ENCODE measurements at places on chromosomes 16 and 17.
A peak's percentile ranks its signal among the peaks of the same experiment; 100 is the strongest.

- DNase-seq = no peak
These were observed 18.2 kb upstream of the KRT20 start for GRCh38 chr17:40903129-40903847.

DNA sequence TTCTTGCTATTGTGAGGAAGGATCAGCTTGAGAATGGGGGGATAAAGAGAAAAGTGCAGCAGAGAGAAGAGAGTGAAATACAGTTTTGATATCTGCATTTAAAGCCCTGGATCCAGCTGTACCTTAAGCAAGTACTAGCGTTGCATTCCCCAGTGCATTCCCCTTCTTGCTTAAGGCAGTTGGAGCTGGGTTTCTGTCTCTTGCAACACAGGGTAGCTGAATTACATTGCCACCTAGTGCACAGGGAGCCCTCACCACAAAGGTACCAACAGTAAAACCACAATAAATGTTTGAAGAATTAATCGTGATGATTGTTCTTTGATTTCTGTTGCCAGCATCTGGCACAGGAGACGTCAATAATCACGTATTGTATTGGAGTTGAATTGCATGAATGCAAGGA is 588.7 kb downstream of the RBFOX1 start:
- DNase-seq = no peak

DNA sequence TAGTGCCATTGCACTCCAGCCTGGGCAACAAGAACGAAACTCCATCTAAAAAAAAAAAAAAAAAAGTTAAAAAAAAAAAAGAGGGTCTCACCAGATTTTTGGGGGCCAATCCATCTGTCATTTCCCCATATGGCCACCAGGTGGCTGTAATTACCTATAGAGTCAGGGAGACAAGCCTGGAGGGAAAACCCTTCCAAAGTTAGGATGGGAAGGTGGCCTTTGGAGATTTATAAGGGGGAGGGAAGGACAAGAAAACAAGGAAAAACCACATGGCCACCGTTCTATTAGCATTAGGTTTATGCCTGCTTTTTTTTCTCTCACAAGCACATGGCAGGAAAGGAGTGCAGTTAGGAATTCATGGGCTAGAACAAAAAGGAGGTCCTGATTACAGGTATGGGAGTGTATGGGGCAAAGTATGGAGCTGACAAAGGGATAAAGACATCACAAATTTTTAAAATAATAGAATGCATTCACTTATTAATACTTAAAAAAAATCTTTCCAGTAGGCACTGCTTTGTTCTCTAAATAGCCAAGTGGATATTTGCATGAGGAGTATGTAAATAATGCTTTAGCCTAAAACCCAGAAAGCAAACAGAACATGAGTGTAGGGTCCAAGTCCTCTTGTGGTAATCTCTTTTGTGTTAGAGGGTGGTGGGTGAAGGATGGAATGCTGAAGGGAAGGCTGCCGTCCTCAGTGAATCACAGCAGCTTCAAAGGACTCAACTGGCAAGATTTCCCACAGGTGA is 5.1 kb downstream of the CYB5D1 start:
- DNase-seq = peak; percentile 67

DNA sequence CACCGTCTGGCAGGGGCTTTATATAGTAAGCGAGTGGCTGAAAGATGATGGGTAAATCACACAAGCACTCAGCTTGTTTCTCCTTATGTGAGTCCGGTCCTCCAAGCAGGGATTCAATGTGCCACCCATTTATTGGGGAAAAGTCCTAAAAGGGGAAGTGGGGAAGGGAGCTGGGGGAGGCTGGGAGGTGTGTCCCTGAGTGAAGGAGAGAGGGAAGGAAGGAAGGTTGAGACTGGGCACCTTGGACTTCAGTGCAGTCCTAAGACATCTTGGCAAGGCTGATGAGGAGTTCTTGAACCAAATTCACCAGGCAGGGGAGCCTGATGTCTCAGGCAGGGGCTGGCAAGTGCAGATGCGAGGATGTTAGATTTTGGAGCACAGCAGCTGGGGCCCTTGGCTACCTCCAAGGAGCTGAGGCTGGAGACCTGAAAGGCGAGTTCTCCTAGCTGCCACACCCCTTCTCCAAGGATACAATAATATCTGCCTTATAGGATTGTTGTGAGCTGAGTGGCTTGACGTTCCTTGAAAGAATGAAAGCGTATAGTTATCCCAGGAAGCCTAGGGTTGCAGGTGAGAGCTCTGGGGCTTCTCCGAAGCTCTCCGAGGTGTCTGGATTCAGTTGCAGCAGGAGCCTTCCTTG is 23.0 kb upstream of the CYLD start:
- DNase-seq = no peak

- DNase-seq = no peak
These were observed 13.8 kb downstream of the JUP start for GRCh38 chr17:41772586-41773189.

GRCh38 chr17:332558-333322 is 19.9 kb downstream of the RPH3AL start:
- no peak for DNase-seq

DNA sequence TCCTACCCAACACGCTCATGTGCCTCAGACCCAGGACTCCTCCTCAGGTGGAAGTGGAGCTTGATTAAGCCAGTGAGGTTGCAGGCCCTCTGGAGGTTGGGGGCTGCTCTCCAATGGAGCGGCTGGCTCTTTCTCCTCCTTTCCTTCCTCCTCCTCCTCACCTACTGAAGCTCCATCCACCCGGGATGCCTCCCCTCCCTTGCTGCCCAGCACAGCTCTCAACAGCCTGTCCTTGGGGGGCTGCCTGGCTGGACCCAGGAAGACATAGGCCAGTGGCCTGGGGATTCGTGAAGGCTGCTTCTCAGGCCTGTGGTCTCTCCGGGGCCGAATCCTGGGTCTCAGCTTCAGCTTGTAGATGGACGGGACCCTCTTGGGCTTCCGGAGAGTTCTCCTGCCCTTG is 8.2 kb downstream of the GAS2L2 start:
- no peak for DNase-seq

DNA sequence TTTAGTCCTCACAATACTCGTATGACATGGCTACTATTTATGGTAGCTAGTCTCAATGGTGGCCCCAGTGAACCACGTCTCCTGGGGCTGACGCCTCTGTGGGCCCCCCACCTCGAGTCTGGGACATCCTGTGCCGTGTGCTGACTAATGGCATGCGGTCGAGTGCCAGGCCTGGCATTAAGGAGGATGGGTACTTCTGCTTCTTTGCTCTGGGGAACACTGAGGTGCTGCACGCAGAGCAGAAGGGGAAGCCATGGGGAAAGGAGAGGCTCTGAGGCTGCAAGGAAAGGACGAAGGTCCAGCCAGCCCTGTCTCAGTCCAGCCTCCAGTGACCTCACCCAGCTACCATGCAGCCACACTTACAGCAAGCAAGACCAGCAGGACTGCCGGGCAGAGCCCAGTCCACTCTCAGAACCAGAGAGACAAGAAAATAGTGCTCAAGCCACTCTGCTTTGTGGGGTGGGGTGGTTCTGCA is 5.7 kb upstream of the MPRIP start:
- DNase-seq = no peak

GRCh38 chr17:57869617-57870282 is 19.9 kb upstream of the MRPS23 start:
- no peak for DNase-seq

DNA sequence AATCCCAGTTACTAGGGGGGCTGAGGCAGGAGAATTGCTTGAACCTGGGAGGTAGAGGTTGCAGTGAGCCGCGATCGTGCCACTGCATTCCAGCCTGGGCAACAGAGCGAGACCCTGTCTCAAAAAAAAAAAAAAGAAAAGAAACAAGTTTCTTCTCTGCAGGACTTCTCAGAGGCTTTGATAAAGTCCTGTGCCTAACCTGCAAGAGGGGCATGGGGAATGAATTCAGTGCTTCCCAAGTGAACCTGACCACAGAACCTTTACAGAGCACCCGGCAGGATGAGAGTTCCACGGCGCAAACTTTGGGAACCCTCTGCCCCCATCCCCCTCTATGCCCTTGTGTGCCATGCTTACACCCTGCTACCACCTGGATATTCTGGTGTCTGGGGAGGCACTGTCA is 17.9 kb downstream of the ITGB4 start:
- no peak for DNase-seq

GRCh38 chr16:57257455-57258070 is 12.5 kb downstream of the ARL2BP start:
- no peak for DNase-seq

DNA sequence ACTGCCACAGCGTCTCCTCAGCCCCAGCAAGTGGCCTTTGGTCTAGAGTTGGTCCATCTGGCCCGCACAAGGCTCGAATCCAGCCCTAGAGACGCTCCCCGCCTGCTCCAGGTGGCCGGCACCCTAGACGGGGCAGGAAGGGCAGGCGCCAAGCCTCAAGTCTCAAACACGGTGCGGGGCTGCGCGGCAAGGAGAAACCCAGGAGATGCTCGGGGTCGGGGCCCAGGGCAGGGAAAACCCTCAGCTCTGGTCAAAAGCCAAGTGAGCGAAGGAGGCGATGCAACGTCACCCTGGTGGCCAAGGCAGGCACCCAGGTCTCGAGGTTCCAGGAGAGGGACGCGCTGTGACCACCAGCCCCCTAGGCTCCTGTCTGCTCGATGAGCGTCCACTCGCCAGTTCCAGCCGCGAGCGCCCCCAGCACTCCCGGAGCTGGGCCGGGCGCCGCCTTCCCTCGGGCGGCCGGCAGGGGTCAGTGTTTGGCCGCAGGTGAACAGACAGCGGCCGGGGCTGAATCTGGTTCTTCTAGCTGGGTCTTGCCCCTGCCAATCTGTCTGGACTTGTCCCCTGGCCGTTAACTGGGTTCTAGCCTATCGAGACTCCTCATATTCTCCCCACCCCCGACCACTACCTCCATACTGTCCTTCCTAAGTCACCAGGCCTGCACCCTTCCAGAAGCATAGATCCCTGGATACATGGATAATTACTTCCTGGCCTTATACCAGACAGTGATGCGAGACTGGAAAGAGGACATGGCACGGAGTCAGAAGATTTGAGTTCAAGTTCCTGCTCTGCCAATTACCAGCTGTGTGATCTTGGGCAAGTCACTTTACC is 44.0 kb downstream of the PRAC1 start:
- DNase-seq = peak; percentile 59

GRCh38 chr17:82330322-82331239 is 3.0 kb downstream of the SECTM1 start:
- no peak for DNase-seq

DNA sequence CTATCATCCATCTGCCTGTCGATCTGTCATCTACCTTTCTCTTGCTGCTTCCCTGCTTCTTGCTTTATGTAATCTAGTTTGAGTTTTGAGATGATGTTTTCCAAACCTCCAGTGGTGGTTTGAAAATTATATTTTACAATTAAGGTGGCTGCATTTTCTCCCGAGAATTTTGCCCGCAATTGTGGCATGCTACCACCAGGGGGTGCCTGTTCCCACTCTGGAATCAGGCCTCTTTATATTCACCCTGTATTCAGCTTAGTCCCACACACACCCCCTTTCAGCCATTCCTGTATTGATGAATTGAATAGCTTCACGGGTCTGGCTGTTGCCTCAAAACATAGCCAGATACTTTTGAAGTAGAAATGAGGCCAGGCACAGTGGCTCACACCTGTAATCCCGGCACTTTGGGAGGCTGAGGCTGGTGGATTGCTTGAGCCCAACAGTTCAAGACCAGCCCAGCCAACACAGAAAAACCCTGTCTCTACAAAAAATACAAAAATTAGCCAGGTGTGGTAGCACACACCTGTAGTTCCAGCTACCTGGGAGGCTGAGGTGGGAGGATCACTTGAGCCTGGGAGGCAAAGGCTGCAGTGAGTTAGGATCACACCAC is 3.2 kb downstream of the PRSS22 start:
- DNase-seq = no peak

- DNase-seq = no peak
These were observed 42.2 kb upstream of the CORO6 start for GRCh38 chr17:29664743-29665480.

DNA sequence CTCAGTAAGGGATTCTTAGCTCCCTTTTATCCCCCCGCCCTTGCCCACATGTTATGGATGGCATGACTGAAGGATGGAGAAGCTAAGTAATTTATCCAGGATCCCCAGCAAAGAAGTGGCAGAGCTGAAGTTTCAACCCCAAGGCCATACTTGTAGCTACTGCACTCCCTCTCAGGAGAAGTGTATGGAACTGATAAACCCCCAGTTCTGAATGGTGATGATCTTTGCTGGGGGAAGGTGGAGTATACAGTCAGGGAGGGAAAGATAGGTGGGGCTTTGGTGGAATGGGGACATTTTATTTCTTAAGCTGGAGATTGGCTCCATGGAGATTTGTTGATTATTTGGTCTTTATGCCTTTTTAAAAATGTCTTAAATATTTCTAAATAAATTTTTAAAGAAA is 58.3 kb downstream of the TNRC6C start:
- no peak for DNase-seq

GRCh38 chr17:66445229-66445628 is 142.8 kb downstream of the PRKCA start:
- no peak for DNase-seq

DNA sequence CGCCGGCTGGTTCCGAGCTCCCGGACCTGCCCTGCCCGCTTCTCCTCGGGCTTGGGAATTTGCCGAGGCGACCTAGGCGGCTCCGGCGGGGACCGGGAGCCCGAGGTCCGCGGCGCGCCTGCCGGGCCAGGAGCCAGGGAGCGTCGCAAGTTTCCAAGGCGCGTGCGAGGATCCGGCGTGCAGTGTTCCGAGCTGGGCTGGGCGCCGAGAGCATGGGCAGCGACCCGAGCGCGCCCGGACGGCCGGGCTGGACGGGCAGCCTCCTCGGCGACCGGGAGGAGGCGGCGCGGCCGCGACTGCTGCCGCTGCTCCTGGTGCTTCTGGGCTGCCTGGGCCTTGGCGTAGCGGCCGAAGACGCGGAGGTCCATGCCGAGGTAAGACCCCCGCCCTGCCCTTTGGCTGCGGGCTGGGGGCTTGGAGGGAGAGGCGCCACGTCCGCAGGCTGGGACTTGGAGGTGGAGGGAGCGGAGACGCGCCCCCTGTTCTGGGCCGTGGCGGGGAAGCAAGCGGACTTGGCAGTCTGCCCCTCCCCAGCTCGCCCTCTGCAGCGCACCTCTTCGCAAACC is 668 bp downstream of the MMP15 start:
- DNase-seq = no peak

DNA sequence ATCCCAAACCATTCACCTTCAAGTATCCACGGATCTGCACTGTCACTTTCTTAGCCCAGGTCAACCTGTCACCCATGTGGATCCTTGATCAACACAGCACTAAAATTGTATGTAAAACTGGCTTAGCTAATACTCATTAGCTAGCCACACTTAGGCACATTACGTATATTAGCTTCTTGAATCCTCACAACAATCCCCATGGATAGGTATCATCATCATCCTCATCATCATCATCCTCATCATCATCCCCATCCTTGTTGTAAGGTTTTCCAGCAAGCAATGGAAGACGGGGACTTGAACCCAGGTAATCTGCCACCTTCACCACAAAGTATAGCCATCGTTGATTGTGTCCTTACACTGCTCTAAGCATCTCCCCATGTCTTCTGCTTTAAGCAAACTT is 184.3 kb downstream of the XYLT1 start:
- no peak for DNase-seq

Measured in effector CD8-positive, alpha-beta T cell (primary cell).